Gastroesophageal sphincter (tissue), 4 donors: ENCODE measurements at places on chromosomes 12 and 14.

- no peak overlapping the region for H3K4me3 ChIP-seq
- ATAC-seq = no peak
- H3K27ac ChIP-seq = no peak overlapping the region
- peaks cover 9% of the 10 kb centered on the region for H3K27me3 ChIP-seq
These were observed 20.1 kb downstream of the EIF5 start for GRCh38 chr14:103354141-103354540.

GRCh38 chr14:55926007-55926406, 192.2 kb upstream of the PELI2 start:
- no peaks in the 10 kb centered on the region for H3K27me3 ChIP-seq
- no peak overlapping the region for H3K27ac ChIP-seq
- ATAC-seq = no peak
- H3K4me3 ChIP-seq = no peak overlapping the region
- no peaks in the 10 kb centered on the region for H3K4me1 ChIP-seq
- no peaks in the 10 kb centered on the region for H3K36me3 ChIP-seq

DNA sequence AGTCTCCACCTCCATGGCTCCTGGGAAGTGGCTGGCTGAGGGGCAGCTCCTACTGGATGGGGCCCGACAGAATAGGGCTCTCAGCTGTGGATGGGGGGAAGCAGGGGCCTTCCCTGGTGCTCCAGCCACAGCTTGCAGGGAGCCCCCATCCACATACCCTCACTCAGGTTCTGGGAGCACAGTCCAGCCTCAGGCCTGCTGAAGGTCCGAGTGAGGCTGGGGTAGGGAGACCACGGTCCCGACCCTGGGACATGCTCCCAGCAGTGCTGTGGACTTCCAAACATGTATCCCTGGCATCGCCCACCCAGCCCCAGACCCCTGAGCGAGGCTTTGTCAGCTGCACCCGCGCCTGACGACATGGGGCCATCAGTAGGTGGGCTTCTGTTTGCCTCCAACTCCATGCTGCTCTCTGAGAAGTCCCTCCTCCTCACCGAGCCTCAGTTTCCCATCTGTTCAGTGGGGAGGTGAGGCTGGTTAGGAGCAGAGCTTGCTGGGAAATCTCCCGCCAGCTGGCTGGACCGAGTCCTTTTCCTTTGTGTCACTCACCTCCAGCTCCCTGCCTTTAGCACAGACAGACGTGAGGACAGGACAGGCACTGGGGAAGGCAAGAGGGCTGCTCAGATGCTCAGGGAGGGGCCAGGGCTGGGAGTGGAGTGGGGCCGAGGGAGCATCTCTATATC, 9.1 kb upstream of the ATG101 start:
- H3K27ac ChIP-seq = peak overlapping the region; percentile 29
- H3K36me3 ChIP-seq = no peaks in the 10 kb centered on the region
- ATAC-seq = peak; percentile 5
- no peak overlapping the region for H3K4me3 ChIP-seq
- peaks cover 70% of the 10 kb centered on the region for H3K4me1 ChIP-seq

- no peak for ATAC-seq
- no peaks in the 10 kb centered on the region for H3K27me3 ChIP-seq
- H3K4me1 ChIP-seq = no peaks in the 10 kb centered on the region
- H3K27ac ChIP-seq = no peak overlapping the region
- no peaks in the 10 kb centered on the region for H3K36me3 ChIP-seq
These were observed 760.3 kb downstream of the NOVA1 start for GRCh38 chr14:25837551-25837965.

DNA sequence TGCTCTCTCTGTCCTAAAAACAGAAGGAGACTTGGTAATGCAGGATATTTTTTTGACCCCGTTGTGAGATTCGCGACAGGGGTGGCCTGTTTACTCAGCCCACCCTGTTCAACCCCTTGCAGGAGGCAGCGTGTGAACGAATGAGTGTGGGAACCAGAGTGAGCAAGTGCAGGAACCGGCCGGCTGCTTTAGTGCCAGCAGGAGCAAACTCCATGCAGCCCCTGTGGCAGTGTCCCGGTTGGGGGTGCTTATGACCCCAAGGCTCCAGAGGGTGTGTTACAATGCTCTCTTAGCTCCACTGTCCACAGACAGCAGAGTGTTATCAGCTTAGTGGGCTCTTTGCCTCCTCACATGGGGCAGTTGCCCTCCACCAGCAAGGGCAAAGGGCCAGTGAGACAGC, 225.2 kb downstream of the ETNK1 start:
- no peak for ATAC-seq
- H3K27me3 ChIP-seq = no peaks in the 10 kb centered on the region
- no peaks in the 10 kb centered on the region for H3K36me3 ChIP-seq
- H3K27ac ChIP-seq = no peak overlapping the region
- H3K4me3 ChIP-seq = no peak overlapping the region

GRCh38 chr14:81801921-81802320, 268.3 kb upstream of the SEL1L start:
- H3K27ac ChIP-seq = peak overlapping the region; percentile 7
- peak; percentile 66 for ATAC-seq
- no peaks in the 10 kb centered on the region for H3K27me3 ChIP-seq
- no peaks in the 10 kb centered on the region for H3K36me3 ChIP-seq

- H3K4me1 ChIP-seq = peaks cover 5% of the 10 kb centered on the region
- no peaks in the 10 kb centered on the region for H3K36me3 ChIP-seq
- ATAC-seq = no peak
These were observed 32.2 kb upstream of the DICER1 start for GRCh38 chr14:95189367-95190132.

GRCh38 chr14:26856876-26857518, 259.2 kb upstream of the NOVA1 start:
- no peaks in the 10 kb centered on the region for H3K36me3 ChIP-seq
- peak overlapping the region; percentile 20 for H3K27ac ChIP-seq
- no peak overlapping the region for H3K4me3 ChIP-seq
- no peaks in the 10 kb centered on the region for H3K27me3 ChIP-seq

GRCh38 chr14:81971911-81972310, 438.3 kb upstream of the SEL1L start:
- H3K4me1 ChIP-seq = no peaks in the 10 kb centered on the region
- H3K4me3 ChIP-seq = no peak overlapping the region
- no peaks in the 10 kb centered on the region for H3K36me3 ChIP-seq
- ATAC-seq = no peak
- no peaks in the 10 kb centered on the region for H3K27me3 ChIP-seq

- H3K27ac ChIP-seq = no peak overlapping the region
- no peak for ATAC-seq
- H3K36me3 ChIP-seq = no peaks in the 10 kb centered on the region
- no peaks in the 10 kb centered on the region for H3K27me3 ChIP-seq
These were observed 122.4 kb upstream of the PTPRQ start for GRCh38 chr12:80321653-80322052.

- no peak overlapping the region for H3K27ac ChIP-seq
- no peaks in the 10 kb centered on the region for H3K4me1 ChIP-seq
- no peaks in the 10 kb centered on the region for H3K27me3 ChIP-seq
- H3K36me3 ChIP-seq = no peaks in the 10 kb centered on the region
- H3K4me3 ChIP-seq = no peak overlapping the region
These were observed 27.3 kb upstream of the OSBPL8 start for GRCh38 chr12:76586764-76587395.

DNA sequence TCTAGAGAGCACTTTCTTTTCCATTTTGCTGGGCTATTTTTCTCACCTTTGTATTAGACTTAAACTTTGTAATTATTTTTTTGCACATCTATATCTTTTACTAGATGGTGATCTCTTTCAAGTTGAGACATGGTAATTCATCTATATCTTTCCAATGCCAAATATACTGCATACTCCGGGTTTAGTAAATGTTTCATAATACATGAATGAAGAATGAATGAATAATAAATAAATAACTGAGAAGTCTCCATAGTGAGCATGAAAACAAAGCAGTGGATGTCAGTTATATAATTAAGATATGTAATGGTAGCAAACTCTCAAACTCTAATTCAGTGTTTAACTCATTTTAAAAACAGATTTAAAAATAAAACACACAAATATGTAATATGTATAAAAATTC, 342.5 kb upstream of the KITLG start:
- peaks cover 4% of the 10 kb centered on the region for H3K4me1 ChIP-seq
- no peak for ATAC-seq
- H3K4me3 ChIP-seq = no peak overlapping the region
- no peaks in the 10 kb centered on the region for H3K27me3 ChIP-seq

GRCh38 chr14:88130057-88130432, 125.1 kb downstream of the GPR65 start:
- no peak overlapping the region for H3K4me3 ChIP-seq
- H3K27me3 ChIP-seq = no peaks in the 10 kb centered on the region

GRCh38 chr14:22296722-22297121, 292.3 kb downstream of the DAD1 start:
- no peak for ATAC-seq
- no peaks in the 10 kb centered on the region for H3K4me1 ChIP-seq
- H3K36me3 ChIP-seq = no peaks in the 10 kb centered on the region
- H3K27me3 ChIP-seq = peaks cover 6% of the 10 kb centered on the region
- no peak overlapping the region for H3K4me3 ChIP-seq

DNA sequence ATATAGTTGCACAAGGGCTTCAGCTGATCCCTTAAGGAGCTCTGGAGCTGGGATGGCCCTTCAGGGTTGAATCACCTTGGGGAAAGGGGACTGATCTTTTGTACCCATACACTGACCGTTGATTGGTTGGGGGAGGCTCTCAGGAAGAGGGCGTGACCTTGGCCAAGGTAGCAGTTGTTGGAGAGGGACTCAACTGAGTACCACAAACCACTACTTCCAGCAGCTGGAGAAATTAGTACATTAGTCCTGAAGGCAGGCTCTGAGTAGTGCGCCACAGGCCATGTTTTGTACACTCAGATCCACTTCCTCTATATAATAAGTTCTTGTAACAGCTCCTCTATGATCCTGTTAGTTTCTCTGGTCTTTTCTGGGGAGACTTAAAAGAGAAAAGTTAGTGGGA, 317.6 kb downstream of the CCDC91 start:
- H3K27me3 ChIP-seq = no peaks in the 10 kb centered on the region
- peaks cover 5% of the 10 kb centered on the region for H3K4me1 ChIP-seq
- H3K4me3 ChIP-seq = no peak overlapping the region
- H3K27ac ChIP-seq = no peak overlapping the region
- no peak for ATAC-seq
- H3K36me3 ChIP-seq = no peaks in the 10 kb centered on the region

DNA sequence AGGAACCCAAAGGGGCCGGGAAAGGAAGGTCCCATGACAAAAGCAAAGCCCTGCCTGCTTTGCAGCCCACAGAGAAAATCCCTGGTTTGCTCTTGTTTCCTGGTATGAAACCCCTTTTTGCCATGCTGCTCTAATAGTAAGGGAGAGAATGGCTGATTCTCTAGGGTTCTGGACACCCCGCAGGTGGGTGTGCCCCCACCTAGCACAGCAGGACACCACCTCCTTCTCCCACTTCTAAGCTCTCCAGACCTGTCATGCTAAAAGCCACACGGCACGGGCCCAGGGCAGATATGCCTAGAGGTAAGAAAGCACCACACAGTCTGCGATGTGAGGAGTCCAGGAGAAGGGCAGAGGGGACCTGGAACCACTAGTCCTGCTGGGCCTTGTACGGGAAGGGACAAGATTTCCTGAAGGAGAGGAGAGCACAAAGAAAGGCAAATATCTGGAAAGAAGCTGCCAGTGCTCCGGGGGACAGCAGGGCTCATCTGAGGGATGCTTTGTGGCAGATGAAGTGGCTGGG, 113.3 kb downstream of the BCL11B start:
- no peaks in the 10 kb centered on the region for H3K36me3 ChIP-seq
- no peak for ATAC-seq
- no peak overlapping the region for H3K27ac ChIP-seq

DNA sequence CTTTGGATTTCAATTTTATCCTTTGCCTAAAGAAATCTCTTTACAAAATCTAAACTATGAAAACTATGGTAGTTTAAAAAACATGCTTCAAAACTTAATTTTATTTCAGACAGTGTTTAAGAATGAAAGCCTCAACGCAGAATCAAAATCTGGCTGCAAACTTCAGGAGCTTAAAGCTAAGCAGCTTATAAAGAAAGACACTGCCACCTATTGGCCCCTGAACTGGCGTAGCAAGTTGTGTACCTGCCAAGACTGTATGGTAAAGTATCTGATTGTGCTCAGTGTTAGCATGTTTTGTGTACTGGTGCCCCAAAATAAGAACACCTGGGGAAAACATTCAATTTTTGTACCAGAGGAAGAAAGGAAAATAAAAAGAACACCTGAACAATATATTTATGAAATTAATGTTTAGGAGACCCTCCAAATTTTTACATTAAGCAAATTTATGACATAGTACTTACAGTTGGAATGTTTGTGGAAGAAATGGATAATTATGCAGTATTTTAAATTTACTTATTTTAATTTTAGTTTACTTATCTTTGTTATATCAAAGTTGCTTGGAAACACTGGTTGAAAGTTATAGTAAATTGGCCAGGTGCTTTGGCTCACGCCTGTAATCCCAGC, 12.2 kb downstream of the UBR7 start:
- H3K36me3 ChIP-seq = peaks cover 100% of the 10 kb centered on the region
- no peak overlapping the region for H3K27ac ChIP-seq
- no peak for ATAC-seq
- H3K4me1 ChIP-seq = no peaks in the 10 kb centered on the region
- no peak overlapping the region for H3K4me3 ChIP-seq
- H3K27me3 ChIP-seq = no peaks in the 10 kb centered on the region

- no peaks in the 10 kb centered on the region for H3K27me3 ChIP-seq
- no peak overlapping the region for H3K4me3 ChIP-seq
- no peak for ATAC-seq
These were observed 78.5 kb downstream of the CCDC91 start for GRCh38 chr12:28268608-28269229.

DNA sequence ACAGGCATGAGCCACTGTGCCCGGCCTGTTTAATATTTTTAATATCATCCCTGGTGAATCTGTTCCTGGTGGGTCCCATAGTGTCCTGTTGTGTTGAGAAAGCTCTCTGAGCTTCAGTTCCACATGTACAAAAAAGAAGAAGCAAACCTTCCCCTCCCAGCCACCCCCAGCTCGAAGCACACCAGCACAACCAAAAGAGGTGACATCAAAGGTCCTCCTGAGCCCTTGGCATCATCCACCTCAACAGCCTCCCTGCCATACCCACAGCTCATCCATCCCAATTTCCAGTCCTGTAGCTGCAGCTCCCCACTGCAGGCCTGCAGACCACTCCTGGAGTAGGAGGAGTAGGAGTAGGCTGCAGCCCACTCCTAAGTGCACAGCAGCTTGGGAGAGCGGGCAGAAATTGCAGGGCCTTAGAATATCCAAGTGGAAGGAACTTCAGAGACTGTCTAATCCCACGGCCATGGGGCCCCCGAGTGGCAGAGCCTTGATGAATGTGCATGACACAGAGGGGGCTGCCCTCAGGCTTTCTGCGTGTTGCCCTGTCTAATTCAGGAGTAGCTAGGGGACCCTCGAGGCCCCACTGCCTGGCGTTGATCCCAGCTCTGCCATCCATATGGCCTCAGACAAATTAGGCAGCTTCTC, 36.7 kb upstream of the CD9 start:
- H3K4me1 ChIP-seq = peaks cover 9% of the 10 kb centered on the region
- H3K27me3 ChIP-seq = no peaks in the 10 kb centered on the region
- no peak overlapping the region for H3K27ac ChIP-seq
- H3K36me3 ChIP-seq = no peaks in the 10 kb centered on the region
- no peak overlapping the region for H3K4me3 ChIP-seq

DNA sequence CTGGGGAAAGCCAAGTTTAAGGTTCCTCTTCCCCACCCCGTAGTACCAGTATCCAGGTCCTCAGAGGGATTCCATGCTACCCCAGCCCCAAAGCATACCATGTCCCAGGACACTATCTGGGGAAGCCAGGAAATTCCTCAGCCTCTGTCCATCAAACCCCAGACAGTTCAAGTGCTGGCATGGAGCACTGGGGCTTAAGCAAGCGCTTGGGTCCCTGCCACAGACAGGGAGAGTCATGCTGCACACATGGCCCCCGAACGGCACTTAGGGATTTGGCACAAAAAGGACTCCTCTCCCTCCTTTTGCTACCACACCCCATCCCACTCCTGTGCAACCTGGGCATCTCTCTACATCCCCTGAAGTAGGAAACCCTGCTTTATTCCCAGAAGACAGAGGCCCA, 21.8 kb downstream of the ADCY6 start:
- no peaks in the 10 kb centered on the region for H3K4me1 ChIP-seq
- no peak overlapping the region for H3K4me3 ChIP-seq
- no peaks in the 10 kb centered on the region for H3K36me3 ChIP-seq
- H3K27ac ChIP-seq = no peak overlapping the region
- peak; percentile 61 for ATAC-seq
